HT-29 (cell line): ENCODE measurements at places on chromosomes 16 and 17. TPM values are rescaled to one million over a fixed set of nuclear protein-coding genes. Genes with fewer than 3 reads are reported as not detected.

- DNase-seq, result no peak
Observed at GRCh38 chr17:59345476-59345875, 14.0 kb downstream of the YPEL2 start.

GRCh38 chr16:20380782-20381181 lies 23.8 kb downstream of the PDILT start:
- DNase-seq, result no peak

DNA sequence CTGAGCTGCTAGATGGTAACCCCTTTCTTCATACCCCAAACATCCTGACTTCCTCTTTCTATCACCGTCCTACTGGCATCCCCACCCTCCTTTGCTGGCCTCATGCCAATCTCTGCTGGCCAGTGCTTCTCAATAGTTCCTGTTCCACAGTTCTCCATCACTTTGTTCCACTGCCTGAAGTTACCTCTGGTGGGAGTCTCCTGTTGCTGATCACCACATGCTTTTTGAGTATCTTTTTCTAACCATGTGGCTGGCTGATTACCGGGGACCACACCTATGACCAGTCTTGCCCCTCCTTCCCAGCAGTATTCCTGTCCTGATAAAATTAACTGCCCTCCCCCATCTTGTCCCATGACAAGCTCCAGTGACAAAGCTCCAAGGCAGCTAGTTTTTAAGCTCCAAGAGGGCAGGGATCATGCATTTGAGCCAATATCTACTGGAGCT lies 380.4 kb upstream of the CCL2 start:
- peak; percentile 16 for DNase-seq

- DNase-seq, result no peak
Observed at GRCh38 chr16:26058326-26058725, 366.6 kb downstream of the HS3ST4 start.

DNA sequence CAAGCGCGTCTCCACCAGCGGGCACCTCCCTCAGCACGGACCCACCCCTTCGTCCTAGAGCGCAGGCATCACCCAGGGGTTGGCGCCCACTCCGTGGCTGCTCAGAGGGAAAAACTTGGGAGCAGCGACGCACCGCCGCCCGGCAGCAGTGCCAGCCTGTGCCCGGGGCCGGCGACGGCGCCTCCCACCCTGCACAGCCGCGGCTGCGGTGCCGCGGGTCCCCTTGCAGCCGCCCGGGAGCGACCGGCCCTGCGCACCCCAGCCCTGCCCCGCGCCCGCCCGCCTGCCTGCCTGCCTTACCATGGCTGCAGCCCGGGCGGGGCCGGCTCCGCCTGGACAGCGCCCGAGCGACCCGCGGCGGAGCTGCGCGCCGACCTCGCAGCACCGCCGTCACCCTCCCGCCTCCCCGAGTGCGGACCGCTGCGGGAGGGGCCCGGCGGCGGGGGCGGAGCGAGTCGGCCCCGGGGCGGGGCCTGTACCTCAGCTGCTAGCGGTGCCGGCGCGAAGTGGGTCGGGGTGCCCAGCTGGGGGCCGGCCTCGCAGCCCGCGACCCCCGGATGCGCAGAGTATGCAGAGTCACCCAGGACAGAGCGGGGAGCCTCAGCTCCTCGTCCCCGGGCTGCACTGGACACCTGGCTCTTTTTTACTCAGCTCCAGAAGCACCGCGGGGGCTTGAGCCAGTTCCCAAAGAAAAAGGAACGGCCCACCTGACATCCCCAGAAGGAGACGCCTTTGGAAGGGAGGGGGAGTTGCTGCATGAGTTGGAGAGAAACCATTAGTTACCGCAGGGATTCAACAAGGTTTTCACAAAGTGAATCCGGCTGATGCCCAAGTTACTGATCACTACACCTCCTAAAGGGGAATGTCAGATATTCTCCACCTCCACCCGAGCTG lies 17.5 kb upstream of the MTMR4 start:
- peak; percentile 26 for DNase-seq

DNA sequence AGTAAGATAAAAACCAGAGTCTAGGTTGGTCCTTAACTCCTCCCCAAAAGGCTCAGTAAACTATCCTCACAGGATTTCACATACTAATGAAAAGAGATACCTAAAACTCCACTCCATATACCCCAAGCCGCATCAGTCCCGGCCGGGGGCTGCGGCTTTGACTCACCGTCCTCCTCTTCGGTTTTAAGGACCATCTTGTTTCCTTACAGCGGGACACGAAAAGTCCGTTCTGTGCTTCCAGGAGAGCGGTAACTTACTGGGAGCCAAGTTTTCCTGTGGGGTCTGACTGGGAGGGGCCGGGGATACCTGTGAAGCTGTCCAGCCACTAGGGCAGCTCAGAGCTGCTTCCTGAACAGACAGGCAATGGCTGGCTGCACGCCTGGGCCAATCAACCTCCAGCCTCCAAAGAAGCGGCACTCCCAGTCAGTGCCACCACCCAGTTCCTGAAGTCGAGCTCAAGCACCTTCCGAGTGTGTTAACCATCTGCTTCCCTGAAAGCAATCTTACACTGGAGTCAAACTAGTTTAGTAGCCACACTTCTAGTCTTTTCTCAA lies 45.5 kb downstream of the CYTH1 start:
- peak; percentile 92 for DNase-seq

DNA sequence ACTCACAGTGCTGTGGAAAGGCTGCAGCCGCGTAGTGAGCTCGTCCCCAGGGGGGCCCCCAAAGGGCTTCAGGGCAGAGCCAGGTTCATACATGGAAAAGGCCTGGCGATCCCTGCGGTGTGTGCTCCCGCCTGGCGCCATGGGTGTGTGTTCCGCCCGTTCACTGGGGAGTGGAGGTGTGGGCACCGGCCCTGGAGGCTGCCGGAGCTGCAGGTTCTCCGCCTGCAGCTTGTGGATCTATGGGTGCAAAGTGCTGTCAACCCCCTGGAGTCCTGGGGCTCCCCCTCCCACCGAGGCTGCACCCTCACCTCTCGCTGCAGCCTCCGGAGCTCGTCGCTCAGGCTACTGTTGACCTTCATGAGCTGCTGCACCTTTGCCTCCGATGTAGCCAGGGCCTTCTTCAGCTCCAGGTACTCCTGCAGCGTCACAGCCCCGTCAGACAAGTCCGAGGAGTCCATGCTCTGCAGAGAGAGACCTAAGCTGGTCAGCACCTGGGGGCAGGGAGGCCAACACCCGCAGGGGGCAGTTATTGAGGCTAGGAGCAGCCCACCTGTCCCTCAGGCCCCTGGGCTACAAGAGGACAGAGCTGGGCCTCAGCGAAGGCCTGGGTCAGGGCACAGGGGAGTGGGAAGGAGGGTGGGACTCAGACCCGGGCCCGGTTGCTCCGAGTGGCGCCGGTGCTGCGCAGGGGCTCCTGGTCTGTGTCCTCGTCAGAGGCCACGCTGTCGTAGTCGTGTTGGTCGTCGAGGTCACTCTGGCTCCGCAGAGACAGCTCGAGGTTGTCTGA lies 7.9 kb downstream of the TP53I13 start:
- DNase-seq, result no peak

GRCh38 chr17:56030009-56030624 lies 123.2 kb upstream of the ANKFN1 start:
- no peak for DNase-seq

DNA sequence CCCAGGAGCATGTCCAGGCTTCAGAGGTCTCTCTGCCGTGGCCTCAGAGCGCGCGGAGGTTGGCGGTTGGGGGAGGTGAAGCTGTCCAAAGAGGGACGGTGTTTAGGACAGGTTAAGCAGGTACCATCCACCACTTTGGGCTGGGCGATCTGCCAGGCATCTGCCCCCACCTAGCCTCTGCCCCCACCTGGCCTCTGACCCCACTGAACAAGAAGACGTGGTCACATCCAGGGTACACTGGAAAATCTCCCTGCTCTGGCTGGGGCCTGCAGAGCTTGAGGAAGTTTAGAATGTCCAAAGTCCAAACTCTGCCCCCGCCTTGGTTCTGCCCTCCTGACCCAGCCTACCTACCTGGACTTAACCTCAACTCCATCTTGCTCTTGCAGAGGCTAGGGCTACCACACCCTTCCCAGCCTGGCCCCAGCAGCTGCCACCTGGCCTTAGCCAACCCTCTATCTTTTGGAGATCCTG lies 1.6 kb downstream of the ITGA3 start:
- DNase-seq, result peak; percentile 45

- DNase-seq, result peak; percentile 56
Observed at GRCh38 chr17:40417258-40417608, 463 bp downstream of the TOP2A start.

GRCh38 chr17:72266112-72266775 lies 145.4 kb downstream of the SOX9 start:
- DNase-seq, result no peak

DNA sequence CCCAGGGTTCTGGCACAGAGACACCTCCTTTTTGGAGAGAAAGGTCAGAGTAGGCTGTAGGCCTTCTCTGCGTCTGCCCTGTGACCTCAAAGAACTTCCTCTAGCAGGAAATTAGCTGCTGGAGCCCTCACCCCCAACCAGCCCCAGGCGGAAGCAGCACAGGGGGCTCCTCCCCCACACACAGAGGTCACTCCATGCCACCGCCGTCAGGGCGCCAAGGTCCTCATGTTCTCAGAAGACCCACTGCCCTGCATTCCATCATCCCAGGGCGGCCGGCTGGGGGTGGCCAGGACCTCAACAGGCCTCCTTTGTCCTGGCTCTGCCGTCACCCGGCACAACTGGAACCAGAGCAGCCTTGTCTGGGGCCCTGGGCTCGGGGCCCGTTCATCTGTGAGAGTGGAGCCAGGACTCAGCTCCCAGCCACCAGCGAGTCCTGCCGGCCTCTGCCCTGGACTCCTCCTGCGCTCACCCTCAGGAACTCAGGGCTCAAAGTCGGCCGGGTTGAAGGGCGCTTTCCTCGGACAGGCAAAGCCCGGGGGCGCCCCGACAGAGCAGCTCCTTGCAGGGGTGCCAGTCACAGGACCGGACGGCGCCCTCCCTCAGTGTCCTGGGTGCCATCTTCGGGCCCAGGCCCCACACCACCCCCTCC lies 1.2 kb downstream of the TMC6 start:
- DNase-seq, result peak; percentile 54

- DNase-seq, result no peak
Observed at GRCh38 chr17:4872786-4873185, 26.6 kb upstream of the C17orf107 start.

GRCh38 chr16:84155771-84156170 lies 10.7 kb downstream of the DNAAF1 start:
- DNase-seq, result no peak

DNA sequence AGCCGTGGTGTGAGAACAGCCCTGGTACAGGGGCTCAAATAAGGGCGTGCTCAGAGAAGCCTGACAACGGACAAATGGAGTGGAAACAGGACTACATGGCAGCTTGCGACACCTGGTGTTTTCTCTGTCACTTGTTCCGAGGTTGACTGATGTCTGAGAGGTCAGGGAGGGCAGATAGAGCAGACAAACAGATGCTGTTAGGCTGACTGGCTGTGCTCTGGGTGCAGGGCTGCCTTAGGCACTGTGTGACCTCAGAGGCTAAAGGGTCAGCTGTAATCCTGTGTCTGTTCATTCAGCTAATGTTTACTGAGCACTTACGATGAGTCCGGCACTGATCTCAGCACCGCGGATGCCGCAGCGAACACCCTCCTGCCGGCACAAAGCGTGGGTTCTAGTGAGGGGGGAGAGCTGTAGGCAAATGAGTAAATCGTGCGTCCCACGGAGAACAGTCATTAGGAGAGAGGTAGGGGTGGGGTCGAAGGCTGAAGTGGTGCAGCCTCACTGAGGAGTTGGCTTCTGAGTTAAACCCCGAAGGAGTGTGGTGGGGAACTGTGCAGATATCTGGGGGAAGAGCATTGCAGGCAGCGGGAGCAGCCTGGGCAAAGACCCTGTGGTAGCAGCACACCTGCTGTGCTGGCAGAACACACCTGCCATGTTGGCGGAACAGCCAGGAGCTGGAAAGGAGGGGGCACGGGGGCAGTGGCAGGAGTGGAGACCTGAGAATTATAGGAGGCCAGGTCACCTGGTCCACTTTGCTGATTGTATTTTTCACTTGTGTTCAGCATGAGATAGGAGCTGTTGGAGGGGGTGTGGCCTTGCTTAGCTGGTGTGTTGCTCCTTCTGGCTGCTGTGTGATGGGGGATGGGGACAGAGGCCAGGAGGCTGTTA lies 35.0 kb downstream of the GPT2 start:
- peak; percentile 23 for DNase-seq

DNA sequence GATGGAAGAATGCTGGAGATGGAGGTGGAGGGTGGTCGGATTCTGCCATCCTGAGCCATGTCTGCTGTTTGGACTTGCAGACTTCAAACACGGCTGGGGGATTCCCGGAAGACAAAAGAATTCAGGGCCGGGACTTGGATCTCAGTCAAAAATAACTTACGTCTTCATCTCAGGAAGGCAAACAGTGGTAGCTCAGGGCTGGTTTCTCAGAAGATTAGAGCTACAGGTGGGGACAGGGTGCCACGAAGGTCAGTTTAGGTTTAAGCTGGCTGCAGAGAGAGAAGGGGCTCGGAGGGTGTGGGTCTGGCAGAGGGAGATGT lies 4.3 kb upstream of the RHBDL3 start:
- no peak for DNase-seq

- no peak for DNase-seq
Observed at GRCh38 chr16:67158637-67159600, 790 bp downstream of the TRADD start.

DNA sequence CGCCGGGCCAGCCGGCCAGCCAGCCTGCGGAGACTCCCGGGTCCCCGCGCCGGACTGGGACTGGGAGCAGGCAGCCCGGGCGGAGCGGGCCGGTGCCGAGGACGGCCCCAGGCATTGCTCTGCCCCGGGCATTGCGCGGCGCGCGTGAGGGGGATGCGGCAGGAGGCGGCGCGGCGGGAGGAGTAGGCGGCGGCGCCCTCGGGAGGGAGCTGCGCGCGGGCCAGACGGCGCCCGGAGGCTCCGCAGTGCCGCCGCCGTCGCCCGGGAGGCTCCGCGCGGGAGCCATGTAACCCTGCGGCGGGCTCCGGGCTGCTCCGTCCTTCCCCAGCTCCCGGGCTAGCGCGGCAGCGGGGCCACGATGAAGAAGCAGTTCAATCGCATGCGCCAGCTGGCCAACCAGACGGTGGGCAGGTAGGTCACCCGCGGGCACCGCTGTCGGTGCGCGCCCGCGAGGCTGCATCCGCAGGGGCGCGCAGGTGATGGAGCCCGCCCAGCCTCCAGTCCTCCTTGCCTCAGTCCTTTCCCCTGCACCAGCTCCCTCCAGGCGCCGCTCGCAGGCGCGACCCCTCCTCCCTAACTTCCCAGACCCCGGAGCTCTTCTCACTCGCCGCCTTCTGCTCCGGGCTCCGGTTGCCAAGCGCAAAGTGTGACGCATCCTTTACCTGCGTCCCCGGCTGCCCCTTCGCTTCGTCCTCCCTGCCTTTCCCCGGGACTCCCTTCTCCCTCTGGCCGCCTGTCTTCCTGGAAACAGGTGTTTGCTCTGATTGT lies at the start of gene ARHGAP44:
ARHGAP44 (plus strand) TSS at position 18 of the 768 bp plus-strand sequence; CDS start at position 359, 341 bp downstream.
- DNase-seq, result peak; percentile 7

- DNase-seq, result no peak
Observed at GRCh38 chr16:47999595-47999994, 156.2 kb downstream of the ABCC12 start.

GRCh38 chr16:47142821-47143676 lies 696 bp downstream of the NETO2 start:
- peak; percentile 53 for DNase-seq

GRCh38 chr16:69064764-69065313 lies 40.6 kb upstream of the HAS3 start:
- no peak for DNase-seq

- DNase-seq, result no peak
Observed at GRCh38 chr17:27635275-27635823, 4.4 kb downstream of the LGALS9 start.

The NPTX1 gene
- total RNA-seq, result not detected in 2 replicates

The KRT35 gene
- not detected in 2 replicates for total RNA-seq

The KRT31 gene
- total RNA-seq, result not detected in 2 replicates

The OTOA gene
- 0.05 and 0.08 TPM in 2 replicates for total RNA-seq

The ACSM3 gene
- 15.8 and 19.2 TPM in 2 replicates for total RNA-seq

The TPSG1 gene
- 0.31 TPM in 1 of 2 replicates, not detected in the other for total RNA-seq

The NUPR1 gene
- total RNA-seq, result 0.34 and 0.56 TPM in 2 replicates

The SLC52A1 gene
- not detected in 2 replicates for total RNA-seq

The HOXB5 gene
- 7.5 and 8.2 TPM in 2 replicates for total RNA-seq

The MYH2 gene
- not detected in 2 replicates for total RNA-seq
